ENCODE measurements at places on chromosomes 1 and 21.

DNA sequence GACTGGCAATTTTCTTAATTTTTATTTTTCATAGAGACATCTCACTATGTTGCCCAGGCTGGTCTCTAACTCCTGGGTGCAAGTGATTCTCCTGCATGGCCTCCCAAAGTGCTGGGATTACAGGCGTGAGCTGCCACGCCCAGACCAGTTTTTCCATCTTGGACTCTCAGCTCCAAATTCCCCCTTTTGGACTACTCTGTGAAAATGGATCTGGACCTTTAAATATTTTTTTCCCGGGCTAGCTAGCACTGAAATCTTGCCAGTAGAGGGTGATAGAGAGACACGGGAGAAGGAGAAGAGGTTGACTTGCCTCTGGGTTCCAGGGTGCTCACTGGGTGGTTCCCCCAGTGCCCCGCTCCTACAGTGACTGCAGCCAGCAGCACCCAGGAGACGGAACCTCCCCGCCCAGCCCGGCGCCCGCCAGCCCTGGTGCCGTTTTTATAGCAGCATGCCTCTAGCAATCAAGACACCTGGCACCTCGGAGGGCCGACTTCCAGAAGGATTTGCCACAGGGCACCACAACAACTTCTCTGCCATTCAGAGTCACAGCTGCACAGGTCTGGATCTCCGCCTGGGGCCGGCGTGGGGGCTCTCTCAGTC is 34.7 kb upstream of the SCCPDH start:
- peak; percentile 71 for DNase-seq

DNA sequence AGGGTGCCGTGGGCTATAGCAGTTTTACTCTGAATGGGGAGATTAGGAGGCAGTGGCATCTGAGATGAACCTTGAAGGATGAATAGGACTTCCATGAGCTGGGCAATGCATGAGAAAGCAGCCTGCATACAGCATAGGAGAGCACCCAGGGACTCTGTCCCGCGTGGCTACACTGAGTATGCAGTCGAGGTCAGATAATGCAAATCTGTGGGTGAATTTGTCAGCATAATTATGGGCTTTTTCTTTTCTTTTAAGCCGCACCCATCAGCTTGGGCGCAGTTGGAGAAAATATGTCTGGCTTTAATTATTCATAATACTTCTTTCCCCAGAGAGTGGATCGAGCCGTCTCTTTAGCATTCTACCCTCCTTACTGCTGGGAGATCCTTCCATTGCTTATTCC is 188.5 kb downstream of the ZSCAN20 start:
- no peak for DNase-seq

- DNase-seq = peak; percentile 44
Measured at GRCh38 chr1:121443001-121443540, 258.3 kb downstream of the SRGAP2C start.

GRCh38 chr1:200230671-200231070 is 179.2 kb downstream of the ZNF281 start:
- no peak for DNase-seq

DNA sequence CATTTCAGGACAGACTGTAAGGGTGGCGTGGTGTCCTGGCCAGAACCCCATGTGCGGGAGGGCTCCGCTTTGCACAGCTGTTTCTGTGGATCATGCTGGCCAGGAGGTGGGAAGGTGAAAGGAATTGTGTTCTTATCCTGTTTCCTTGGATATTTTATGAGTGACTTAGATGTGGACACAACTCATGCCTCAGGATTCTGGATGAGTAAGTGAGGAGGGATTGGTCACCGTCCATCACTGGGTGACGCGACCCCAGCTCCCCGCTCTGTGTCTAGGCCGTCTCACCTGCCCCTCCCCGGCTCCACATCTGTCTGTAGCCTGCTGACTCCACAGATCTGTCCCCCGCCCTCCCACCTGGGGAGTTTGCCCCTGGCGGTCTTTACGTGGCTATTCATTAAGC is 48.8 kb downstream of the PIK3CD start:
- DNase-seq = peak; percentile 71
